NCI-H69 (cell line): ENCODE measurements at places on chromosomes 1 and 21.

DNA sequence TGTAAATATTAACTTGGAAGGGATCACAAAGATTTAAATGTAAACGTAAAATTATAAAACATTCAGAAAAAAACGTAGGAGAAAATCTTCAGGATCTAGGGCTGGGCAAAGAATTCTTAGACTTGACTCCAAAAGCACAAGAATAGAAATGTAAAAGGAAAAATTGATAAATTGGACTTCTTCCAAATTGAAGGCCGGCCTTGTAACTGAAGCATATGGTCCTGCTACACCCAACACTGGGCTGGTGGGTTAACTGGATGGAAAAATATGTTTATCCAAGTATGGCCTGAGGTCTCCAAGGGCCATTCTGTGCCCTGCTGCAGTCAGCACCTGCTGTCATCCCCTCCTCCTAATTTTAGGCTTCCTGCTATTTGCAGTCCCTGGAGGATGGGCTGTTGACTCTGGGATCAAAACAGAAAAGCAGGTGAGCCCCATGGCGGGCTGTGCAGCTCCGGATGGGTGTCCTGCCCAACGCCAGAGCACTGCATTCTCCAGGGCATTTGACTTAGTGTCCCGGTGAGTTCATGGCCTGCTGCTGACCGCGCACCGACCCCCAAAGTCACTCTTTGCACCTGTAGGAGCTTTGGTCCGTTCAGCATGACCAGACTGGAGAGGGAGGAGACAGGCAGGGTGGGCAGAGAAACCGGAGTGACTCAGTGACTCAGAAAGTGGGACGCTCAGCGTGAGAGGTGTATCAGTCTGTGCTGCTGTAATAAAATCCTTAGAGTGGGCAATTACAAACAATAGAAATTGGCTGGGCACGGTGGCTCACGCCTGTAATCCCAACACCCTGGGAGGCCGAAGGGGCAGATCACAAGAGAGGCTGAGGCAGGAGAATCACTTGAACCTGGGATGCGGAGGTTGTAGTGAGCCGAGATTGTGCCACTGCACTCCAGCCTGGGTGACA is 6.1 kb upstream of the AIRE start:
- peak; percentile 97 for DNase-seq

- DNase-seq = no peak
Measured at GRCh38 chr1:202858789-202859414, 30.0 kb downstream of the RABIF start.

GRCh38 chr1:25994402-25995150 is 3.3 kb downstream of the PAFAH2 start:
- DNase-seq = no peak

DNA sequence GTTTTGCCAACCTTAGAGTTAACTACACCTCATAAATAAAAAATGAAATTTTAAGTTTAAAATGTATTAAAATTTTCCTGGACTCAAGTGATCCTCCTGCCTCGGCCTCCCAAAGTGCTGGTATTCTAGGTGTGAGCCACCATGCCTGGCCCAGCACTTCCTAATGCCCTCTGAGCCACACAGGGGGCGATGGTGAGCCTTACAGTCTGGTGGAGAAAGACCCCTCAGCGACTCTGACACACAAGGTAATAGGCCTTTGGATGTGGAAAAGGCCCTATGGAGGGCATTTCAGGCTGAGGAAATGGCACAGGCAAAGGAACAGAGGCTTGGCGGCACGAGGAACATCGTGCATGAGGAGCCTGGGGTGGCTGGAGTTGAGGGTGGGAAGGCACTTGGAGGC is 6.7 kb downstream of the CITED4 start:
- DNase-seq = peak; percentile 23

GRCh38 chr1:109615879-109616278 is 3.5 kb downstream of the GNAT2 start:
- no peak for DNase-seq

- DNase-seq = peak; percentile 93
Measured at GRCh38 chr1:221611656-221612046, 130.2 kb downstream of the DUSP10 start.

DNA sequence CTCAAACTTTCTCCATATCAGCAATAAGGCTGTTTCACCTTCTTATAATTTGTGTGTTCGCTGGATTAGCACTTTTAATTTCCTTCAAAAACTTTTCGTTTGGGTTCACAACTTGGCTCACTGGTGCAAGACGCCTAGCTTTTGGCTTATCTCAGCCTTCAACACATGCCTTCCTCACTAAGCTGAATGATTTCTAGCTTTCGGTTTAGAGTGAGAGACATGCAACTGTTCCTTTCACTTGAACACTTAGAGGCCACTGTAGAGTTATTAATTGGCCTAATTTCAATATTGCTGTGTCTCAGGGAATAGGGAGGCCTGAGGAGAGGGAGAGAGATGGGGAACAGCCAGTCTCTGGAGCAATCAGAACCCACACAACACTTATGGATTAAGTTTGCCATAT is 41.2 kb upstream of the IFNLR1 start:
- no peak for DNase-seq

GRCh38 chr21:27498025-27498424 is 531.1 kb upstream of the ADAMTS5 start:
- no peak for DNase-seq

DNA sequence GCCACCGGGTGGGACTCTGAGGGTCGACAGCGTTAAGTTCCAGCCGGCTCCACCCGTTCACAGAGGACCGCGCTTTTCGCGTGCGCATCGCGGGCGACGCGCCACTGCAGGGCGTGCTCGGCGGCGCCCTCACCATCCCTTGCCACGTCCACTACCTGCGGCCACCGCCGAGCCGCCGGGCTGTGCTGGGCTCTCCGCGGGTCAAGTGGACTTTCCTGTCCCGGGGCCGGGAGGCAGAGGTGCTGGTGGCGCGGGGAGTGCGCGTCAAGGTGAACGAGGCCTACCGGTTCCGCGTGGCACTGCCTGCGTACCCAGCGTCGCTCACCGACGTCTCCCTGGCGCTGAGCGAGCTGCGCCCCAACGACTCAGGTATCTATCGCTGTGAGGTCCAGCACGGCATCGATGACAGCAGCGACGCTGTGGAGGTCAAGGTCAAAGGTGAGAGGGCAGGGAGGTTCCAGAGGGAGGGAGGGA is 4.9 kb downstream of the BCAN start:
- DNase-seq = no peak

- DNase-seq = no peak
Measured at GRCh38 chr1:165747632-165748447, 20.8 kb downstream of the TMCO1 start.

DNA sequence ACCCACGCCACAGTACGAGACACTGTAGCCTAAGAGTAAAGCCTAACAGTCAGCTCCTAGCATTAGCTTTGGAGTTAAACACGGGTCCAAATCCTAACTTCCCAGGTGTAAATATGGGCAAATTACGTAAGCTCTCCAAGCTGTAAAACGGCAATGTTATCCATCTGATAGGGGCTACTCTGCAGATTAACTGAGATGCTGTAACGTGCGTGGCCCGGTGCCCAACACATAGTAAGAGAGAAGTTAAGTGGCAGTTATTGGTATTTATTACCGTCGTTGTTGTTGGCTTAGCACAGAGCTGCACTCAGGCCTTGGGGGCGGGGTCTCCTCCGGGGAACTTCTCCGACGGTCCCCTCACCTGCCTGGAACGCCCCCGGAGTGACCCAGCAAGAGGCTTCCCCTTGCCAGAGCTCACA is 457 bp downstream of the TRAPPC3 start:
- DNase-seq = no peak

DNA sequence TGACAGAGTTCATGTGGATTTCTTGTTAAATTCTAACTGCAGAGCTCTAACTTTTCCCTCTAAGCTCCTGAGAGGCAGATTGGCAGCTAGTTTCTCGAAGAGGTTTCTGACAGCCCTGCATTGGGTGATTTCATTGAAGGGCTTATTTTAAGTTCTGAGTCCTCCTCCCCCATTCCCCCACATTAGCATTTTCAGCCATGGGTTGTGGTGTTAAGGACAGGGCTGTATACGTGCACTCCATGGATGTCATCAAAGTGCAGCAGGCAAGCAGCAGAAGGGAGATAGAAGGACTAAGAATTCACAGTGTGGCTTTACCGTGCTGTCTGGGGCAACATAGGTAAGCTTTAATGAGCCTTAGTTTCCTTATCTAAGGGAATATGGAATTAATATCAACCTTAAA is 19.0 kb downstream of the CRYZ start:
- no peak for DNase-seq

GRCh38 chr1:63407002-63407401 is 39.6 kb downstream of the ALG6 start:
- no peak for DNase-seq

DNA sequence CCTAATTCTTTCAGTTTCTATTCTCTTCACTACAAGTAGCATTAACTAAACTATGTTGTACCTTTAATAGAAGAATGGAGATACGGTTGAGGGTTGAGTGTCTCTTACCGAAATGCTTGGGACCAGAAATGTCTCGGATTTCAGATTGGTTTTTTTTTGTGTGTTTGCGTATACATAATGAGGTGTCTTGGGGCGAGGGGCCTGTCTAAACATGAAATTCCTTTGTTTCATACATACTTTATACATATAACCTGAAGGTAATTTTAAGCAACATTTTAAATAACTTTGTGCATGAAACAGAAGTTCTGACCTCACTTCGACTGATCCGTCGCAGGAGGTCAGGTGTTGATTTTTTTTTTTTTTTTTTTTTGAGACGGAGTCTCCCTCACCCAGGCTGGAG is 36.3 kb upstream of the MYOCOS start:
- DNase-seq = peak; percentile 51

DNA sequence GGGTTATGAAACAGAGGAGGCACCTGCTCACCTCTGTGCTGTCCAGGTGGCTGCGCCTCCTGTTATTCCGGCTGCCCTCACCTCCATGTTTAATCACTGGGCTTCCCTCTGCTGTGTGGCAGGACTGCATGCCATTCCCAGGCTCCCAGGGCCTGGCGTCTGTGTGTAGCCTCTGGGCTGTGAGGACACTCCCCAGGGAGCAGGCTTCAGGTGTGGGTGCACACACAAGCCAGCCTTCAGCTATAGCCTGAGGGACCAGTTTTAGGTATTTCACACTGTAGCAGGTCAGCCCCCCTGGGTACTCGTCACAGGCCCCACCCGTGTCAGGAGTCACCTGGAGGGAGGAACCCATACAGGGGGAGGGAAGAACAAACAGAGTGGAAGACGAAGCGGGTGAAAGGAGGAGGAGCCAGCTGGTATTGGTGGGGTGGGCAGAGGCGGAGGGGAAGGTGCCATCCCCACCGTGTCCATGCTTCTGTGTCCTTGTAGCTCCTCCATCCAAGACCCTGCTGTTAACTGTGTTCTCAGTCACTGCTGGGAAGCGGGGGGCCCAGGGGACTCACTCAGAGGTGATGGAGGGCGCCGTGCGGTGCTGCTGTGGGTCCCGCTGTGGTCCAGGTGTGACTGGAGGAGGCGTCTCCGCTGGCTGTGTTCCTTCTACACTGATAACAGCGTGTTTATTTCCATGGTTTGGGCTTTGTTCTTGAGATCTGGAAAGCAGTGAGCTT is 158.6 kb downstream of the PGBD5 start:
- DNase-seq = peak; percentile 98

GRCh38 chr1:92901699-92902405 is 59.4 kb downstream of the DIPK1A start:
- no peak for DNase-seq

- DNase-seq = no peak
Measured at GRCh38 chr1:204003536-204003935, 69.4 kb upstream of the SOX13 start.
